ENCODE measurements at places on chromosomes 13 and 19.

DNA sequence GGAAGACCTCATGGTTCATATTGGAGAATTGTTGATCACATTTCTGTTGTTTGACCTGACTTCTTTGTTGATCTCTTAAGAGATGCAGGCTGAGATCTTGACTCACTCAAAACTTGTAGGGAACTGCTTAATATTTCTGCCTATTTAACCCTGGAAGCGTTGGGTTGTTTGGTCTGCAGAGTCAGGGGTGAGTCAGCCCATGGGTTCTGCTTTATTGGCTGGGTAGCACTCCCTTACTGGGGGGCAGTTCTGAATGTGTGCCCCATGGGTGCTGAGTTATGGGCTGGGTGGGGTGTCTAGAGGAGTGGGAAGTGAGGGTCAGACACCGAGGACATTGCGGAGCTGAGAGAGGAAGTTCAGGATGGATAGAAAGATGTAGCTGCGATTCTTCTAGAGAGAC lies 87.9 kb downstream of the LRCH1 start:
- DNase-seq: no peak

- DNase-seq: no peak
Measured at GRCh38 chr13:44932171-44932849, 57.0 kb downstream of the NUFIP1 start.

GRCh38 chr13:44662515-44662914 lies 86.4 kb upstream of the TSC22D1 start:
- DNase-seq: no peak

- no peak for DNase-seq
Measured at GRCh38 chr13:87666831-87667230, 4.3 kb upstream of the SLITRK5 start.

DNA sequence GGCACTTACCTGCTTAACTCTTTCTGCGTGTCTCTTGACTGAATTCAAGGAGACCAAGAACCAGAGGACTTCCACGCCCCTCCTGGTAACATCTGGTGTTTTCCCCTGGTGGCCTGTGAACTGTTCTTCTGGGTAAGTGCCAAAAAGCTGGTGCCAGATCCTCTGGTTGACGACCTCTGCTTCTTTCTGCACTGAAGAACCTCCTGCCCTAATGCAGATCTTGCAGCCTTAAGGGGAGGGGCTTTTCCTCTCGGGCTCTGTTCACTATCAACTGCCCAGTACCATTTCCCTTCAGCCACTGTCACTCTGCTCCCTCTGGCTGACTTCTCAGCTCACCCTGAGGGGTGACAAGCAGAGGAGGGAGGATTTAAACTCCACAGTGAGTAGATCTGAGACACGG lies 6.1 kb upstream of the ERVV-1 start:
- no peak for DNase-seq

GRCh38 chr13:52011632-52012511 lies at the start of gene ALG11:
Gene ALG11, plus strand, starts transcription at chr13:52012398. Its CDS starts 21 bp downstream, at chr13:52012419.
- peak; percentile 74 for DNase-seq

- no peak for DNase-seq
Measured at GRCh38 chr19:54297759-54298305, 15.1 kb downstream of the LILRA5 start.

DNA sequence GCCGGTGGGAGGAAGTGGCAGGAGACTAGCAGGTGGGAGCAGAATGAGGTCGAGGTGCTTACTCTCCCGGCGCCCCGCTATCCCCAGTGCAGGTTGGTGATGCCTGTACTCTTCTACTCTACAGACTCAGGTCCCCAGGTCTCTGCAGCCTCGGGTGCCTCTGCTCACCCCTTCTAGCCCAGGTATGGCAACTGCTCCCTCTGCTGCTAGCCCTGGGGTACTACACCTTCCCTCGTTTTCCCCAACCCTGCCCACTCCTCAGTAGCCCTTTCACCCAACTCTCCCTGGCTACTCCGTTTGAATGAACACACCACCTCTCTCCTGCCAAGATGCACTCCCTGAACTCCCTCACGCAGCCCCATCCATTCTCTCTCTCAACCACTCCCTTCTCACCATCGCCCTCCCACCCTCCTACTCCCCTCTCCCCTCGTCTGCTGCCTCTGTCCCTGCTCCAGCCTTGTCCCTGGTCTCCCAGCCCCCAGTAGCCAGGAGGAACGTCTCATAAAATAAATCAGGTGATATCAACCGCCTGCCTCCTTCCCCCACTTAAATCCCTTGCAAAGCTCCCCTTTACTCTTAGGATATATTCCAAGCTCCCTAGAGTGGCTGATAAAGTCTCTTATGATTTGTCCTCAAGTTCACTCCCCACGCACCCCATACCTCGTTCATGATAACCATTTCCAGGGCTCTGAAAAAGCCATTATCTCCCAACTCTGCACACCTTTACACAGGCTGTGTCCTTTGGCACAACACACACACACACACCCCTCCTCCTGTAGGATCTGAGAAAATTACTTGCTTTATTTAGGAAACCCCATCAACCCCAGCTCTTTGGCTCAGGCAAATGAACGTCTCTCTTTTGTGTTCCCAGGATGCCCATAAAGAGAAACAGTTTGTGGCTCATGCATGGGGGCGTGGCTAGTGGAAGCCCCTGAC lies 8.2 kb upstream of the MEIS3 start:
- peak; percentile 68 for DNase-seq

DNA sequence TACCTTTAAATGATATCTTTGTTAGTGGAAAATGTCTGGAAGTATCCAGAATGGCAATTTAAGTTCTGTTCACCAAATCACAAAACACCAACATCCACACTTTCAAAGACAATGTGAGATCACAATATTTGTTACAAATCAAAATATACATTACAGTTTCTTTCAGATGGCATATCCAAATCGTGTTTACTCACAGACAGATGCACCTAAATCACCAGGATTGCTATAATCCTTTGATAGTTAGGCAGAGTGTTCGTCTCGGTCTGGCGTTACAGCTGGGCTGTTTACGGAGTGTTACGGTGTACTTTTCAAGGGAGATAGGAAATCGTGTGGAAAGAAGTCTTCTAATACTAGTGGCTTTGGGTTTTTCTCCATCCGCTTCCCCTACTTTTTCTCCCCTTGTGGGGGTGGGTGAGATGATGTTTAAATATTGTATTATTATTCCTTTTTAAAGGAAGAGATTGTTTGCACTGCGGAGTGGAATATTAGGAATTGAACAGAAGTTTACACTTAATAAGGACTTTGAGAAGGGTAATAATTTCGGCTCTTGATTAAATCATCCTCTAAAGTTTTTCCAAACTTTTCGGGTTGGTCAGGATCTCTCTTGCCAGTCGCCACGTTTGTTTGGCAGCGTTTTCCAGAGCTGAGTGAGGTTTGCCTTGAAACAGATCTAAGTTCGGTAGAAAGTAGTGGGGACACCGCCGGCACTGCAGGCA lies 1.8 kb downstream of the MAB21L1 start:
- DNase-seq: no peak

DNA sequence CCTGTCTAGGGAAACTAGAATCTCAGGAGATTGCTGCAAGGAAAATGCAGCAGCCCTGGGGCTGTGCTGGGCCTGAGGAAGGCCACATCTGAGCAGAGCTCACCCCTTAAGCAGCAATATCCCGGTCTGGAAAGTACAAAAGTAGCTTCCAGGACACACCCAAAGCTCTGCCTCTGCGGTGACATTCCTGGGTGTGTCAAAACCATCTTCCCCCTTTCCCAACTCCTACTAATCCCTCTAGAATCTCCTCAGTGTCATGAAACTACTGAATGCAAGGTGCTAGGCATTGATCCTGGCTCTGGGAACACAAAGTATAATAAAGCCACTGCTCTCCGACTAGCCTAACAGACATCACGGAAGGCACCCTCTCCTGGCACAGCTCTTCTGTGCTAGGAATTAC lies 5.0 kb downstream of the PBX4 start:
- DNase-seq: no peak

- no peak for DNase-seq
Measured at GRCh38 chr19:49690079-49690655, 749 bp upstream of the CPT1C start.

DNA sequence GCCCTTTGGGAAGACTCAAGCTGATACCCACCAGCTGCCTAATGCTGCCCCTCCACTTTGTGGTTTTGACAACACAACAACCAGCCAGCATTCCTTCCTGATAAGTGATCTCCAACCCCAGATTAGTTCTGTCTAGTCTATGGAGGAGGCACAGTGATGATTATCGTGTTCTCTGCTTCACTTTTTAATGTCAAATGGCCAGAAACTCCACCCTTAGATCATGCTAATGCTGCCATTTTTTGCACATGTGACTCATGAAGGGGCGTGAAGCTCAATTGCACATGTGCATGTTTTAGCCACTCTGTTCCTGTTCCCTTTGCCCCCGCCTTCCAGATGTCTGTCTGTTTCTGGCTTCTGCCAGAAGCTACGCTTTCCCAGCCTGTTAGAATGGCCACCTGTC lies 199.8 kb downstream of the COG6 start:
- DNase-seq: no peak

DNA sequence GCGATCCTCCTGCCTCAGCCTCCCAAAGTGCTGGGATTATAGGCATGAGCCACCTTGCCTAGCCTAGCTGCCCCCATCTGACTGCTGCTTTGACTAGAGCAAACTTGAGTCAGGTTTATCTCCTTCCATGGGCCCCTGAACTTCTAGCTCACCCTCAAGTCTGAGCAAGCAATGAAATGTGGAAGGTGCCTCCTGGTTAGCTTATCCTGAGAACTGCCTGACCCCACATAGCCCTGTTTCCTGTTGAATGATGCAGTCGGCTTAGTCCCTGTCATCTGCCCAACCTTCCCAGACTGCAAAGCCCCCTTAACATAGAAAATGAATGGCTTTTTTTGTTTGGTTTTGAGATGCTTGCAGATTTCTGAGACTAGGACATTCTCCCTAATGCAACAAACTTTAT lies 8.9 kb upstream of the TMEM160 start:
- DNase-seq: no peak

DNA sequence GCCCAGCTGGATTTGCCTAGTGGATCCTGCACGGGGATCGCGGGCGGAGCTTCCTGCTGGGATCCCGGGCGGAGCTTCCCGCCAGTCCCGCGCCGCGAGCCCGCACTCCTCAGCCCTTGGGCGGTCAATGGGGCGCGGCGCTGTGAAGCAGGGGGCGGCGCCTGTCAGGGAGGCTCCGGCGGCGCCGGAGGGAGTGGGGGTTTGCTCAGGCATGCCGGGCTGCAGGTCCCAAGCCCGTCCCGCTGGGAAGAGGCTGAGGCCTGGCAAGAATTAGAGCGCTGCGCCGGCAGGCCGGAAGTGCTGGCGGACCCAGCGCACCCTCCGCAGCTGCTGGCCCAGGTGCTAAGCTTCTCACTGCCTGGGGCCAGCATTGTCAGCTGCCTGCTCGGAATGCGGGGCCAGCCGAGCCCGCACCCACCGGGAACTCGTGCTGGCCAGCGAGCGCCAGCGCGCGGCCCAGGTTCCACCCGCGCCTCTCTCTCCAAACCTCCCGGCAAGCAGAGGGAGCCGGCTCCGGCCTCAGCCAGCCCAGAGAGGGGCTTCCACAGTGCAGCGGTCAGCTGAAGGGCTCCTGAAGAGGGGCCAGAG lies 119.6 kb downstream of the PRR20E start:
- DNase-seq: no peak

GRCh38 chr19:6431891-6432290 lies 1.7 kb downstream of the SLC25A41 start:
- no peak for DNase-seq

DNA sequence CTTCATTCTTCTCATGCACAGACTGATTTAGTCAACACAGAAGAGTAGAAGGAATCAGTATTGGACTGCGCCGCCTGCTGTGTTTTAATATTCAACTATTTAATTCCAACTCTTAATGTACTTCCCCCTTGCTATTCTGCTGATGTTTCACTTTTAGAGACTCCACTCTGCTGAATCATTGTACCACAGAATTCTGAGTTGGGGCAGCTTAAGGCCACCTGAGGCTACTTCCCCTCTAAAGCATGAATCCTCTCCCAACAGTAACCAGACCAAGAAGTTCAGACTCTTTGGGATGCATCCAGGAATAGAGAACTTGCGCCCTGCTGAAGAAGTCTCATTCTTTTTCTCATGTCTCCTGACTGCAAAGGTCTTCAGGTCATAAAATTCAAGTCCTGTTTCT lies 708.8 kb downstream of the UQCRFS1 start:
- DNase-seq: no peak

- DNase-seq: no peak
Measured at GRCh38 chr19:14368011-14368513, 13.2 kb upstream of the ADGRE5 start.

GRCh38 chr13:99033814-99034213 lies 56.0 kb upstream of the DOCK9 start:
- no peak for DNase-seq

DNA sequence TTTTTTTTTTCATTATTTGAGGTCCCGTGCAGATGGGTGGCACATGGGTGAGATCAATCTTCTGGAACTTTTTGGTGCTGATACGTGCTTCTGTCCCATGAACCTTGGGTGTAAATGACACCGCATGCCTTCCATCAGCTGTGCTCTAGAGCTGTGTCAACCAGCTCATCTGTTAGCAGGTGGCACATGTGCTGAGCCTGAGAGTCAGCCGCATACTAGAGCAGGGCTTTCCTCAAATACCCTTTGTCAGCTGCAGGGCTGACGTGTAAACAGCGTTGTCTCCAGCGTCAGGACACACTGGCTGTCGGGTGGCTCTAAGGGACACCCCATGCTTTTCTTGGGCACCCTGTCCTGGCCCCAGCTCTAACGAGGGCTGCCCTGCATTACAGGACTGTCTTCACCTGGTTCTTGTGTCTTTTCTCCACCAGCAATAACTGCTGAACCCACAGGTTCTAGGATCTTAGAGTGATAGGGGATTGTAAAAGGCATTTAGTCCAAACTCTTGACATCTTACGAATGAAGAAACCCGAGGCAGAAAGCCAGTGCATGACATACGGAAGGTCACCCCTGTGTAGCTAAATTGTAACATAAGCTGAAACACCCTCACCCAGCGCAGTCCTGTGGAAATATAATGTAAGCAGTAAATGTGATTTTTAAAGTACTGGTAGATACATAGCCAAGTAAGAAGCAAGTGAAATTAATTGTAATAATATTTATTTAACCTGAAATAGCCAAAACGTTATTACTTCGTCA lies 119.5 kb downstream of the LRCH1 start:
- no peak for DNase-seq

GRCh38 chr19:47497050-47497766 lies 13.2 kb upstream of the KPTN start:
- DNase-seq: no peak

- DNase-seq: no peak
Measured at GRCh38 chr19:835210-835810, 5.5 kb upstream of the PRTN3 start.

- no peak for DNase-seq
Measured at GRCh38 chr13:70634893-70635292, 526.6 kb upstream of the KLHL1 start.

DNA sequence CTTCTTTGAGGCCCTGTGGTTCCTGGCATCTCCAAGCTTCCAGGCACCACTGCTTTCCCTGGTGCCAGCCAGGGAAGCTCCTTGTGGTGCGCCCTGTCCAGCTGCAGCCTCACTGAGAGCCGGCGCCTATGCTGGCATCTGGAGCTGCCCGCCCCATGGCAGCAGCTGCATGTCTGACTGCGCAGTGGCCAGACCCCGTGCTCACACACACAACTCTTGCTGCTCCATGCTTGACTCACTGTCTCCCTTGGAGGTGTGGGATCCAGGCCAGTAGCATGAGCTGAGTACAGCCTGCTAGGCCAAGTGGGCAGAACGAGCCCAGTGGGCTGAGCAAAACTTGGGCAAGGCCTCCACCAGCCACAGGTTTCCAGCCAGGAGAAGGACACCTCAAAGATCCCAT lies 11.5 kb upstream of the SUPT20H start:
- DNase-seq: no peak

- no peak for DNase-seq
Measured at GRCh38 chr13:112825875-112826274, 136.0 kb downstream of the ATP11A start.

All from 8988T (cell line).